Stimulated activated CD8-positive, alpha-beta memory T cell treated with anti-CD3 and anti-CD28 coated beads, Interleukin-4, amount 100 ng/mL, for 1 hour (primary cell): ENCODE measurements at places on chromosomes 7 and 10.

GRCh38 chr10:118754229-118754555 lies 578 bp downstream of the CACUL1 start:
- no peak for DNase-seq

DNA sequence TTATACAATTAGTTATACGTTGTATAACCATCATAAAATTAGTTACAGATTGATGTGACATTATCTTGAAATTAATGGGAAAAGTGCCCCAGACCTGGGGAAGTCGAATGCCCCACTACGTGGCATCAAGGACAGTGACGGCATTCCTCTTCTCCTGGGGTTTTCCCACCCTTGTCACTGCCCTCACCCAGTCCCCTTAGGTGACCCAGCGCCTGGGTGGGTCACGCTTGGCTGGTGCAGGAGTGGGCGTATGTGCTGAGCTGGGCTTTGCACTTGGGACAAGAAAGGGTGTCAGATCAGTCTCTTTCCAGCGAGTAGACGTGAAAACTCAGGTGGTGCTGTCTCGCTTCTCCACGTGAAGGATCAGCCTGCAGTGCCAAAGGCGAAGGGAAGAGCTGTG lies 7.6 kb downstream of the FOXK1 start:
- DNase-seq: no peak

DNA sequence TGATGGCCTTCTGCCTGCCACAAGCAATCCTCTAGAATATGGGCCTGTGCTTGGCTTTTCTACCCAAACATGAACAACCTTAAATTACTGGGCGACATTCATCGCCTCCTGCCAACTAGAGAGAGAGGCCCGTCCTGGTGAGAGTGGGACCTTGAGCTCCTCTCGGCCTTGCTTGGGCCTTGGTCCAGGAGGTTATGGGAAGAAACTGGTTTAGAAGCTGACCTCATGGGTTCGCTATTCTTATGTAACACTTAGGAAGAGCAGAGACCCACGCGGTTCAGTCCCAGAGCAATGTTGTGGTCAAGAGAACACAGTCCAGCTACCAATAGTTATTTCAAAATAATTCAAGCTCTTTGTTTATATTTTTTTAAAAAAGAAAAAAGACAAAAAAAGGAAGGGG lies 176.3 kb upstream of the ZNF32 start:
- no peak for DNase-seq

DNA sequence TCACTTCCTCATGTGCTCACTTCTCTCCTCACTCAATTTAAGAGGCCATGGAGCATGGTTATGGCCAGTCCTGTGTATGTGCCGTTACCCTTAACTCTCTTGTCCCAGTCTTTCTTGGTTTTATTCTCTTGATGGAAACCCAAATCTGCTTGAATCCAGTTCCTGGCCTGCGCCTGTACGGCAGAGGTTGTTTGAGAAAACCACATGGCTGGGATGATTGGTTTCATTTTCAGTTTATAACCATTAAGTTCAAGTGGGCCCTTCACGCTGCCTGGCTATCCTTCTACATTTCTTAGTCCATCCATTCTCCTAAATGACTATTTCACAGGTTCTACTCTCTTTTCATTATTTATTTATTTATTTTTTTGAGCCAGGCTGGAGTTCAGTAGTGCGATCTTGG lies 1.6 kb upstream of the ZNF239 start:
- no peak for DNase-seq

DNA sequence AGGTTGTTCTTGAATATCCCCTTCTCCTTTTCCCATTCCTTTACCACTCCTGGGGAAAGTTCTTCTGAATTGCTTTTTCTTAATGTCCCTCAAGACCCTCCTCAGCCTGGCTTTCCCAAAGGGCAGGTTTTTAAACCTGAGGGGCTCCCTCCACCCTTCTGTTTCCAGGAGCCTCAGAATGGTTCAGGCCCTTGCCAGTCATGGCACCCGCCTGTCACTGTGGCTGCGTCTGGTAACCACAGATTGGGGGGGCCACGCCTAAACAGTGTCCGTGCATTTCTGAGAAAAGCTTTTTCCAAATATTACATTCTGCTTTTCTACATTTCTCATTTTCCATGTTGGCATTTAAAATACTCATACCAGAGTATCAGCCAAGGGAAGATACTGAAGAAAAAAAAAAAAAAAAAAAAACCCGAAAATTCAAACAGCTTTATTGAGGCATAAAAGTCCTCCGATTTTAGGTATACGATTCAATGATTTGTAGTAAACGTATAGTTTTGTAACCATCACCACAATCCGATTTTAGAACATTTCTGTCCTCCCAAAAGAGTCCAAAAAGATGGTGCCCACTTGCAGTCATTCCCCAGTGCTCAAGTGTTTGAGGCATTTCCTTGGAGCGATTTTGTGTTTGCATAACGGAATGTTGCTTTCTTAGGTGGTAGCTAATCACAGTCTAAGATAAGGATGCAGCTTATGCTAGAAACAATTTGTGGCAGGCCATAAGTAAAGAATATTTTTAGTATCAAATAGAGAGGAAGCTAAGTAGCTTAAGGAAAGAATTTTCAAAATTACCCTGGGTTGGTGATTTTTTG lies 22.1 kb downstream of the HKDC1 start:
- DNase-seq: no peak

- no peak for DNase-seq
Observed at GRCh38 chr10:123502983-123503382, 163.2 kb upstream of the GPR26 start.

DNA sequence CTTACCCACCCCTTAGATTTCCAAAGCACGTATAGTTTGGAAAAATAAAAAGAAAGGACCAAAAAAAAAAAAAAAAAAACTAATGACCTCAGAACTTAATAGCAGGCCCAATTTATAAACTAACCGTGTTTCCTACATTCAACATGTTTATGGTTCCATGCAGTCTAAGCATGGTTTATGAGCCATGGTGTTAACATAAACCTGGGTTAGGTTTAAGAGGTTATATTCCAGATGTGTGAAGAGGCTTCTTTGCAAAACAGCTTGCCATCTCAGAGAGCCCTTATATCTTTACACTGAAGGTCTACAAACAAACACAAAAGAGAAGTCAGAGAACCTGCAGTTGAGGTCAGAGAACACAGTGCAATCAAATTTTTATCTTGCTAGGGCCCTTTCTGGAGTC lies 15.8 kb downstream of the TMEM254 start:
- no peak for DNase-seq

- DNase-seq: no peak
Observed at GRCh38 chr10:7100032-7100702, 310.7 kb downstream of the SFMBT2 start.

DNA sequence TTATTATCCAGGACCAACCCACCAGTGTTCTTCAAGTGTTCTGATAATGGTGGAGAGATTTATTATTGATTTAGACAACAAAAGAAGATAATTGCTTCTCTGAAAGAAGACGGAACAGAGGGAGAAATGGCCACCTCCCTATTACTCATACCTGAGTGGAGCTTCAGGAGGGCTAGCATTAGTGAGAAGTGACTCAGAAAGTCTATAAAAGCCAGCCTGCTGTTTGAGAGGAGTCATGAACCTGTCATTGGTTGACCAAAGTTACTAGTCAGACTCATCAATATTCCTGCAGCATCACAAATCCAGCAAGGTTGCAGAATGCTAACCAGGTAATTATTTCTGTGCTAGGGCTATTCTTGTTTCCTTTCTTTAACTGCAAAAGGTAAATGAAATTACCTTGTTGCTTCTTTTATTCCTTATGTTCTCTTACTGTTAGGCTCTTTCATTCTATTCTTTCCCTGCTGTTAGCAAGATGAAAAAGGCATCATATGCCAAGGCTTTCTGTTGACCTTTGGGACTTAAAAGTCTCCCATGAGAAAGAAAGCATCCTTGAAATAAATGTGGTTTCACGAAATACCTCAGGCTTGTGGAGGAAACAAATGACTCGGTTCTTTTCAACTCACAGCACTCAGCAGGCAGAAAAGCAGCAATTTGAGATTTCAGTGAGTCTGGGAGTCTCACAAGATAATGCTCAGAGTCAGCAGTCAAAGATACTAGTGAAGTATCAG lies 256.4 kb upstream of the PHYHIPL start:
- DNase-seq: no peak

DNA sequence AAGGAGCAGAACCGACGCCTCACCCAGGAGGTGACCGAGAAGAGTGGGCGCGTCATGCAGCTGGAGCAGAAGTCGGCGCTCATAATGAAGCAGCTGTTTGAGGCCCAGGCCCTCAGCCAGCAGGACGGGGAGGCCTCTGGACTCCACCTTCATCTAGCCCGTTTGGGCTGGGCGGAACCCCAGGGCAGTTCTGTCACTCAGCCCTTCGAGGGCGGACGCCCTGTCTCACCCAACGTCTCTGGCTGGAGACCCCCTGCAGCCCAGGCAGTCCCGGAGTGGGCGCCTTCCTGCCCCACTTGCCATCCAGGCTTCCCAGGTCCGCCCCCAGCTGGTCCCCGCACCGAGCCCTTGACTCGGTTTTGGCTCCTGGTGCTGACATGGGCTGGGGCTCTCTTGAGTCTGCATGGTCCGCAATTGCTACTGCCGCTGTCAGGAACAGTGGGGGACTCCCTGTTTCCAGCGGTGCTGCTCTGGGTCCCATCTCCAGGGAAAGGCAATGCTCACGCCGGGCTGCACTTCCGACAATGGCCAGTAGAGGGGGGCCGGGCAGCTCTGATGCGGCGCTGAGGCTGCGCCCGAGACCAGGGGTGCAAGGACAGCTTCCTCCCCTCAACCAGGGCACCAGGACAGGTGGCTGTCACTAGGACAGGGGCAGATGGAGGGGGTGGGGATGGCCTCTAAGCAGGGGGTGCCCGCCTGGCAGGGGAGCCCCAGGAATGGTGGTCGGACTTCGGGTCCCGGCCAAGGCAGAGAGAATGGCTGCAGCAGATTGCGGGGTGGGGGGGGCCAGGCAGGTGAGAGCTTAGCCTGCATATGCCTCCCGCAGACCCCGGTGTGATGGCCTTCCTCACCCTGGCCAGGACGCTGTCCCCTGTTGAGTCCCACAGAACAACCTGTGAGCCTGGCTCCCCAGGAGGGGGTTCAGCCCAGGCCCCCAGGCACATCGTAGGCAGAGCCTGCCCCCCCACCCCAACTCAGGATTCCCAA lies 71.2 kb upstream of the KCTD7 start:
- peak; percentile 46 for DNase-seq

DNA sequence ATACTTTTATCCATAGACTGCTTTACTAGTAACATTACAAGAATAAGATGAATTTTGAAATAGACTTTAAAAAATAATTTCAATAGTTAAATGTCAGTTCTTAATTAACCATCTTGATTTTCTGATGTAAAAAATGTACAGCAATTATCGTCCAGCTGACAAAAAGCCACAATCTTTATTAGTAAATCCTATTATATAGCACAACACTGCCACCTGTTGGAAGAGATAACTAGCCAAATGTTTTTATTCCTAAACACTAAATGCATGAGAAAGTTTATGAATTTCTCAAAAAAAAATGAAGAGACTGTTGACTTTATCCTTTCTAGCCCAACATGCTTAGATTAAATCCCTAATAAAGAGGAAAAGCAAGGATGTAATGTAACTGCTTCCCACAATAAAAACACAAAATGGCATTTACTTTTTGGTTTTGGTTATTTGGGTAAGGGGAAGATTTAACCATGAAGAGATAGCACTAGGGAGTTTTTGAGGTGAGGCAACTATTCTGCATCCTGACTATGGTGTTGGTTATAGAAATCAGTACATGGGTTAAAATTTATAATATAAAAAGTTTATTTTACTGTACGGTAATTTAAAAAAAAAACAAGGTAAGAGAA lies 8.0 kb downstream of the COA1 start:
- DNase-seq: no peak

GRCh38 chr10:95502377-95502776 lies 58.8 kb downstream of the SORBS1 start:
- DNase-seq: no peak

DNA sequence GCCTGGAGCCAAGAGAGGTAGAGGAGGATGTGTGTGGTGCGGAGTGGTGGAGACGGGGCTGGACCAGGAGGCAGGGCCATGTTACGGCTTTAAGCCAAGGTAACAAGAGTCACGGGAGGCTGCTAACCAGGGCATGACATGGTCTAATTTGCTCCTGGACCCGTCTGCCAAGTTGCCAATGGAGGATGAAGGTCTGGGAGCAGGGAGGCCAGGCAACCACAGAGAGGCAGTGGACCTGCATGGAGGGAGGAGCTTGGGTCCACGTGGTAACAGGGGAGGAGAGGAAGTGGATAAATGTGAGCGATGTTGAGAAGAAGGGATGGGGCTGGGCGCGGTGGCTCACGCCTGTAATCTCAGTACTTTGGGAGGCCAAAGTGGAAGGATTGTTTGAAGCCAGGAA lies 31.0 kb downstream of the SRRM3 start:
- no peak for DNase-seq

DNA sequence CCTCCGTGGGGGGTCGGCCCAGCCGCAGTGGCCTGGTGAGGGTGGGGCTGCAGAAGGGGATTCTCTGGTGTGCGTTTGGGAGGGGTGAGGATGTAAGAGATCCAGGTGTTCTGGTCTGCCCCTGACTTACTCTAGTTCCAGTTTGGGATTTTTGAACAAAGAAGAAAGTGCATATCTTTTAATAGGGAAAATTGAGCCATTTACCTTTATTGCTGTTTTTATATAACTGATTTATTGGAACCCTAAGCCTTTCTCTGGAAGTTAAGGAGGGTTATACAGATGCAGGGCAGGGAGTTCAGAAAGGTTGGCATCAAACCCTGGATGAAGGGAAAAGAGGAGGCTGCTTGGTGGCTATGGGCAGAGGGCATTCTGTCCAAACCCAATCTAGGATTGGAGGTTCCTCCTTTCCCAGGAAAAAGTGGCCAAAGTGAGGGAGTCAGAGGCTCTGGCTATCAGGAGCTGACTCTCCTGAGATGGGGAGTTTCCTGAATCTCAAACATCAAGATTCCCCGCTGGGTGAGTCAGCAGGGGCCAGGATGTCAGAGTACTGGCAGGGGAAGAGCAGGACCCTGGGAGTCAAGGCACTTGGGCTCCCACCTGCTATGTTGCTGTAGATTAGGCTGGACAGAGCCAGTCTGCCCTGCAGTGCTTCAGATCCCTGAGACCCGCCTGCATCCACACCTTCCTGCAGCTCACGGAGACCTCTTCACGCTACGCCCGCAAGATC lies 67.5 kb downstream of the CLIP2 start:
- no peak for DNase-seq

DNA sequence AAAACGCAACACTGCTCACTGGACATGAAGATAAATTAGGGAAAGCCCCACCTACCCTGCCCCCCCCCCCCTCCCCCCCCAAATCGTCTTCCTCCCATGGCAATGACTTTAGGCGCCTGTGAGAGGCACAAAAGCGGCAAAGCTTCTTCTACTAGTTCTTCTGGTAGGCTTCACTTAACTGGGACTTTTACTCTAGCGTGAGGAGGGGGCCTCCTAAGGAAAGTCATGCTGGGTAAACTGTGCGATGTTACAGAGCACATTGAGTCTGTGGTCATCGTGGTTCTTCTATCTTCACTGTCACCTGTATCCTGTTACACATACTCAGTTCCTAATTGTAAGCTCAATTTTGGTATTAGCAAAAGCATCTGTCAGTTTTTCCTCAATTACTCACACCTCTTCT lies 25.1 kb downstream of the HSPB1 start:
- DNase-seq: no peak

GRCh38 chr7:116159711-116160110 lies 50.6 kb upstream of the TES start:
- DNase-seq: no peak

DNA sequence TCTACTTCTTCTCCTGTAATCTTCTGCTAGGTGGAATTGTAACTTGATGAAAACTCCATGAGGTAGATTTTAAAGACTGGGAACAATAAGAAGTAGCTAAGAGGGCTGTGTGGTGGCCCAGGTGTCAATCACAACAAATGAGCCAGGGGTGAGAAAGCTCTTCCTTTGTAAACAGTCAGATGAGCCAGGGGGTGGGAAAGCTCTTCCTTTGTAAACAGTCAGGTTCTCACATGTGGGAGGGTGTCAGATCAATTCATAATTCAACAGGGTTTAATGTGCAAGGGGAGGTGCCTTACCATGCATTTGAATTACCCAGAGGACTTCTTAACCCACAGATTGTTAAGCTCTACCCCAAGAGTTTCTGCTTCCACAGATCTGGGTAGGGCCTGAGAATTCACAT lies 312.4 kb upstream of the AUTS2 start:
- no peak for DNase-seq
